ENCODE measurements at places on chromosomes 3 and 15. TPM values are rescaled to one million over a fixed set of nuclear protein-coding genes. Genes with fewer than 3 reads are reported as not detected.
A peak's percentile ranks its signal among the peaks of the same experiment; 100 is the strongest.

Gene ABCF3
- 32.6 TPM for total RNA-seq

Gene FAIM
- 26.6 TPM for total RNA-seq

Gene FETUB
- not detected for total RNA-seq

Gene MST1
- total RNA-seq: 0.84 TPM

Gene ZDHHC19
- not detected for total RNA-seq

Gene EDC3
- 19.7 TPM for total RNA-seq

Gene ALDH1A3
- total RNA-seq: 148 TPM

Gene GOLGA8T
- not detected for total RNA-seq

Gene SPCS1
- total RNA-seq: 96.6 TPM

Gene ZNF860
- not detected for total RNA-seq

- H3K4me3 ChIP-seq: no peak overlapping the region
- no peak overlapping the region for H3K27ac ChIP-seq
- H3K36me3 ChIP-seq: no peaks in the 10 kb centered on the region
- no peak for DNase-seq
- peaks cover 4% of the 10 kb centered on the region for H3K27me3 ChIP-seq
Measured at GRCh38 chr3:151226088-151226563, 23.1 kb upstream of the GPR171 start.

- H3K27ac ChIP-seq: no peak overlapping the region
- no peak overlapping the region for H3K4me3 ChIP-seq
- no peaks in the 10 kb centered on the region for H3K4me1 ChIP-seq
- H3K36me3 ChIP-seq: no peaks in the 10 kb centered on the region
- no peaks in the 10 kb centered on the region for H3K27me3 ChIP-seq
Measured at GRCh38 chr15:66725464-66725785, 23.4 kb downstream of the SMAD6 start.

DNA sequence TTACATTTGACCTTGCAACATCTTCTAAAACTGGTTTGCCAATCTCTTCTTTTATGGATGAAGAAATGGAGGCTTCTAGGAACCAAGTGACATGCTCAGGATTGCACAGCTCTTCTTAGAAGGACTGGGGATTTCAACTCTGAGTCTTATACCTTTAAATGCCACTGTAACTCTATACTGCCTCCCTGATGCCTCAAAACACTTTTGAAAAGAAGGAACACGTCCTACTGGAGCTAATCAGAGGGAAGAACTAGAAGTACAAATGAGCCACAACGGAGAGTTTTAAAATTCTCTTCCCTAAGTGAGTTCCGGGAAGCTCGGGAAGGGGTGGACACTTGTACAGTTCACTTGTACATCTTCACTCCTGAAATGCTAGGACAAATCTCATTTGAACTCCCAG, 949 bp upstream of the MITF start:
- no peak overlapping the region for H3K27ac ChIP-seq
- no peaks in the 10 kb centered on the region for H3K27me3 ChIP-seq
- peak overlapping the region; percentile 78 for H3K4me3 ChIP-seq
- no peak for DNase-seq
- H3K4me1 ChIP-seq: no peaks in the 10 kb centered on the region

- H3K27me3 ChIP-seq: no peaks in the 10 kb centered on the region
- H3K4me3 ChIP-seq: no peak overlapping the region
- H3K4me1 ChIP-seq: no peaks in the 10 kb centered on the region
- H3K36me3 ChIP-seq: no peaks in the 10 kb centered on the region
Measured at GRCh38 chr3:8460815-8461456, 40.7 kb upstream of the LMCD1 start.

DNA sequence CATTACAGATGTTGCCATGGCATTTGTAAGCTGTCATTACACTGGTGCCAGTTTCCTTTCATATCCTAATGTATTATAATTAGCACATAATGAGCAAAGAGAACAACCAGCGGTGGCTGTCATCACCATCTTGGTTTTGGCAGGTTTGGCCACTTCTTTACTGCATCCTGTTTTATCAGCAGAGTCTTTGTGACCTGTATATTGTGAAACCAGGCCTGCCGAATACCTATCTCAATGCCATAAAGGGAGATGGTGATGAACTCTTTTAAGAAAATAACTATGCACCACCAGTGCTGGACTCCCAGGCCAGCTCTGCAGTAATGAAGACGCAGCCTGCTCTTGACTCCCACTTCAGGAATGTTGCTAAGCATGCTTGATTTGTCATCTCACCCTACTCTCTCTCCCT, 458.1 kb upstream of the NR2F2 start:
- no peaks in the 10 kb centered on the region for H3K4me1 ChIP-seq
- no peak for DNase-seq
- H3K36me3 ChIP-seq: no peaks in the 10 kb centered on the region

DNA sequence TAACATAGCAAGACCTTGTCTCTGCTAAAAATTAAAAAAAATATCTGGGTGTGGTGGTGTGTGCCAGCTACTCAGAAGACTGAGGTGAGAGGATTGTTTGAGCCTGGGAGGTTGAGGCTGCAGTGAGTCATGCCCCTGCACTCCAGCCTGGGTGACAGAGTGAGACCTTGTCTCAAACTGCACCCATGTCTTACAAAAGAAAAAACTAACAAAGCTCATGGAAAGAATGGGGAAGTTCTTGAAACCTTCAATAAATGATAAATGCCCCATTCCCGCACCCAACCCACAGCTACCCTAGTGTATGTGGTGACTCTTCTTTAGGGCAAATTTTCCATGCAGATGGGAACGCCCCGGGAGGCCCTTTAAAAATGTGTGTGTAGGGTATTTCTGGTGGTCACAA, 28.3 kb downstream of the RPLP1 start:
- no peak overlapping the region for H3K27ac ChIP-seq
- peaks cover 9% of the 10 kb centered on the region for H3K4me1 ChIP-seq

- H3K4me3 ChIP-seq: peak overlapping the region; percentile 55
- no peaks in the 10 kb centered on the region for H3K27me3 ChIP-seq
- H3K4me1 ChIP-seq: peaks cover 8% of the 10 kb centered on the region
- no peak overlapping the region for H3K27ac ChIP-seq
- no peaks in the 10 kb centered on the region for H3K36me3 ChIP-seq
Measured at GRCh38 chr15:67967871-67968431, 86.2 kb upstream of the PIAS1 start.

- H3K4me1 ChIP-seq: no peaks in the 10 kb centered on the region
- H3K36me3 ChIP-seq: no peaks in the 10 kb centered on the region
- H3K27ac ChIP-seq: no peak overlapping the region
- no peak overlapping the region for H3K4me3 ChIP-seq
- no peak for DNase-seq
Measured at GRCh38 chr3:125683067-125683829, 88.0 kb upstream of the OSBPL11 start.

- H3K4me3 ChIP-seq: no peak overlapping the region
- H3K27me3 ChIP-seq: no peaks in the 10 kb centered on the region
- H3K36me3 ChIP-seq: no peaks in the 10 kb centered on the region
- DNase-seq: no peak
- H3K4me1 ChIP-seq: no peaks in the 10 kb centered on the region
- H3K27ac ChIP-seq: no peak overlapping the region
Measured at GRCh38 chr3:16700651-16701050, 95.4 kb upstream of the DAZL start.

DNA sequence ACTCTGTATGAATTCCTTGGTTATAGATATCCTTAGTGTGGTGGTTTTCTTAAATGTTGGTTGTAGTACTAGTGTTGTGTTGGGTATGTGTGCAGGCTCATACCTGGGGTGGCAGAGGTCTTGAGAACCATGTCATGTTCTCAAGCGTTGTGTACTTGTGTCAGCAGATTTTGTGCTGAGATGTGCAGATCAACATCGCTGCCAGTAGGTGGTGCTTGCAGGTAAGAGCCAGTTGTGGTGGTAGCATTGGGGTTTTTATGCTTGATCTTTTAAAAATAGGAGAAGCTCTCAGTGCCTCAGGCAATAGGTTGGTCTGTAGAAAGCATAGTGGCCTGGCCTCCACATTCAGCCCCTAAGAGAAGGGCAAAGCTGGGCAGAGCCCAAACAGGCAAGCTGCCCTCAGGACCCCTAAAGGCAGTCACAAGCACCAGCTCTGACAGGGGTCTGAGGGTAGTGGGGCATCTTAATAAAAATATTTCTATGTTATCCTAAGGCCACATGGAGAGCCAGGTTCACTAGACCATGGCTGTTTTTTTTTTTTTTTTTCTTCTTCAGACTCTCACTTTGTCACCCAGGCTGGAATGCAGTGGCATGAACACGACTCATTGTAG, 164.0 kb downstream of the IL20RB start:
- no peaks in the 10 kb centered on the region for H3K4me1 ChIP-seq
- no peaks in the 10 kb centered on the region for H3K36me3 ChIP-seq
- DNase-seq: peak; percentile 79
- H3K27ac ChIP-seq: no peak overlapping the region
- H3K4me3 ChIP-seq: no peak overlapping the region

DNA sequence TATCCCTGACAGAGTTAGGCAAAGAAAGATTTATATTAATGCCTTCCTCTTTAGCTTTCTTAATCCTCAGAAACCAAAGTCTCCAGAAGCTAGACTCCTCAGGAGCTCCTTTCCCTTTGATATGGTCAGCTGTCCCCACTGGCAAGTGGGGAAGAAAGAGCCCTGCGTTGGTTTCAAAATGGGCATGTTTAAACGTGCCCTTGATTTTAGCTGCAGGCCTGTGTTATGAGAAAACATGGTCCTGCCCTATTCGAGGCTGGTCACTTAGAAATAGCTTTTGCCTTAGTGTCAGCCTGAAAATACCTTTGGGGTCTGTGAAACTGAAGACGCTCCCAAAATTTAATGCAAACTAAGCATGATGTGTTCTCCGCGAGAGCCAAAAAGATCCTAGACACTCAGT, 135.5 kb upstream of the RARB start:
- H3K4me1 ChIP-seq: no peaks in the 10 kb centered on the region
- H3K4me3 ChIP-seq: no peak overlapping the region
- no peak for DNase-seq
- no peaks in the 10 kb centered on the region for H3K36me3 ChIP-seq

- peaks cover 19% of the 10 kb centered on the region for H3K4me1 ChIP-seq
- H3K36me3 ChIP-seq: 0 out of 2 replicates have a peak, but pooled peaks cover 2% of the 10 kb centered on the region
- H3K4me3 ChIP-seq: no peak overlapping the region
- DNase-seq: no peak
- no peaks in the 10 kb centered on the region for H3K27me3 ChIP-seq
Measured at GRCh38 chr3:56997041-56997440, 63.4 kb upstream of the SPATA12 start.

- DNase-seq: peak; percentile 32
- no peak overlapping the region for H3K27ac ChIP-seq
- H3K4me1 ChIP-seq: peaks cover 4% of the 10 kb centered on the region
- no peaks in the 10 kb centered on the region for H3K27me3 ChIP-seq
- H3K36me3 ChIP-seq: no peaks in the 10 kb centered on the region
Measured at GRCh38 chr3:34882764-34883163, 756.6 kb upstream of the ARPP21 start.

- H3K4me3 ChIP-seq: no peak overlapping the region
- no peak for DNase-seq
- no peaks in the 10 kb centered on the region for H3K4me1 ChIP-seq
- H3K27me3 ChIP-seq: no peaks in the 10 kb centered on the region
- H3K36me3 ChIP-seq: no peaks in the 10 kb centered on the region
Measured at GRCh38 chr3:62962714-62963113, 87.5 kb upstream of the CADPS start.

- H3K27me3 ChIP-seq: no peaks in the 10 kb centered on the region
- peak overlapping the region; percentile 66 for H3K27ac ChIP-seq
- DNase-seq: peak; percentile 53
- no peaks in the 10 kb centered on the region for H3K36me3 ChIP-seq
- peak overlapping the region; percentile 13 for H3K4me3 ChIP-seq
Measured at GRCh38 chr3:45907769-45908705, 21.7 kb downstream of the CCR9 start.

GRCh38 chr15:99717161-99718009, 15.9 kb downstream of the LYSMD4 start:
- H3K27me3 ChIP-seq: no peaks in the 10 kb centered on the region
- peaks cover 32% of the 10 kb centered on the region for H3K4me1 ChIP-seq
- H3K27ac ChIP-seq: peak overlapping the region; percentile 74

- no peak for DNase-seq
- no peak overlapping the region for H3K4me3 ChIP-seq
- no peak overlapping the region for H3K27ac ChIP-seq
- H3K36me3 ChIP-seq: no peaks in the 10 kb centered on the region
- no peaks in the 10 kb centered on the region for H3K4me1 ChIP-seq
- no peaks in the 10 kb centered on the region for H3K27me3 ChIP-seq
Measured at GRCh38 chr3:188294823-188295487, 141.0 kb downstream of the LPP start.

GRCh38 chr3:124156866-124157712, 165.2 kb upstream of the ROPN1 start:
- no peak overlapping the region for H3K4me3 ChIP-seq
- no peaks in the 10 kb centered on the region for H3K36me3 ChIP-seq
- no peak for DNase-seq
- no peak overlapping the region for H3K27ac ChIP-seq

GRCh38 chr3:127161236-127161635, 31.7 kb upstream of the PRR23E start:
- no peak overlapping the region for H3K4me3 ChIP-seq
- no peak overlapping the region for H3K27ac ChIP-seq

DNA sequence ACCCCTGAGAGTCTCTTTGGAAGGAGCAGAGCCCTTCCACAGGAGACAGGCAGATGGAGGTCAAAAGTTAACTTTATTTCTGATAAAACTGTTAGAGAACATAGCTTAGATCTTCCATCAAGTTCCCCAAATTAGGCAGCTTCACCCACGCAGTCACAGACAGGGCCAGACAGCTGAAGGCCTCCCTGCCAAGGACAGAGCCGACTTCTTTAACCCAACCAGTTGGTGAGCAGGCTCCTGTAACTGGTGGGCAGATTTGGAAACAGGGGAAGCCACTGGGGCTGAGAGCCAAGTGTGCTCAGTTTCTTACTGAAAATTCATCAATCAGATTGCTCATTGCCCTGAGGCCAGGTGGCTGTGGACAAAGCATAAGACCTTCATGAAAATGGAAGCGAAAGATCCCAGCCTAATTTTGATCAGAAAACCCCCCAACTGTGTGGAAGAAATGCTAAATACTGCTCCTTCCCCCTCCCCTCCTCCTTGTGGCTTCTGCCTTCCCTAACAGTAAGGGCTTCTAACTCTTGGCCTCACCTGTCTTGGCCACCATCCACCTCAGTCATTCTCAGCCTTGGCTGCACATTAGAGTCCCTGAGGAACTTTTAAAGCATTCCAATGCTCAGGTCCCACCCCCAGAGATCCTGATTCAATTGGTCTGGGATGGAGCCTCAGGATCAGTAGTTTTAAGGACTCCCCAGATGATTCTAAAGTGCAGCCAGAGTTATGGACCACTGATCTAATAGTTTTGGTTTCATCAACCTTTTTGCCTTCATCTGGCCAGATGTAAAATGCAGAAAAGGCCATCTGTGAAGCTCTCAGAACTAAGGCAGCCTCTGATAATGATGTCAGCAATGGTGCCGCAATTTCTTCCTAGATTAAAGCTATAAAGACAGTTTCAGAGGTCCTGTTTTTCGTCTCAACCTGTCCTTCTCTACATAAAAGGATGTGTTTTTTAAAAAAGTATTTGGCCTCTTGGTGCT, 11.5 kb downstream of the CLRN1 start:
- no peak for DNase-seq
- no peak overlapping the region for H3K4me3 ChIP-seq
- H3K27ac ChIP-seq: no peak overlapping the region
- H3K4me1 ChIP-seq: no peaks in the 10 kb centered on the region
- no peaks in the 10 kb centered on the region for H3K27me3 ChIP-seq
- H3K36me3 ChIP-seq: no peaks in the 10 kb centered on the region
